A549 treated with dexamethasone at 1 μM for 4 hours (cell line): ENCODE measurements at places on chromosomes 12 and 14. TPM values are rescaled to one million over a fixed set of nuclear protein-coding genes. Genes with fewer than 3 reads are reported as not detected.

The FOXA1 gene
- total RNA-seq = 4.2 to 7.4 TPM (median 6.5 TPM) in 5 replicates

The GRIP1 gene
- 1.0 to 4.3 TPM (median 2.1 TPM) in 5 replicates for total RNA-seq

The NFATC4 gene
- total RNA-seq = 0.09 to 0.28 TPM (median 0.15 TPM) in 5 replicates

The BEGAIN gene
- 4.4 to 8.2 TPM (median 6.1 TPM) in 5 replicates for total RNA-seq

The CHST11 gene
- total RNA-seq = 12.5 to 17.5 TPM (median 17.1 TPM) in 5 replicates

The PIANP gene
- 0.56 to 1.0 TPM (median 0.96 TPM) in 5 replicates for total RNA-seq
